ENCODE measurements at places on chromosomes 3 and 15.
A peak's percentile ranks its signal among the peaks of the same experiment; 100 is the strongest.

GRCh38 chr15:93614386-93615104 lies 525.5 kb upstream of the RGMA start:
- no peak for DNase-seq

- DNase-seq, result no peak
These were observed 239.8 kb upstream of the TLE3 start for GRCh38 chr15:70337277-70338186.

DNA sequence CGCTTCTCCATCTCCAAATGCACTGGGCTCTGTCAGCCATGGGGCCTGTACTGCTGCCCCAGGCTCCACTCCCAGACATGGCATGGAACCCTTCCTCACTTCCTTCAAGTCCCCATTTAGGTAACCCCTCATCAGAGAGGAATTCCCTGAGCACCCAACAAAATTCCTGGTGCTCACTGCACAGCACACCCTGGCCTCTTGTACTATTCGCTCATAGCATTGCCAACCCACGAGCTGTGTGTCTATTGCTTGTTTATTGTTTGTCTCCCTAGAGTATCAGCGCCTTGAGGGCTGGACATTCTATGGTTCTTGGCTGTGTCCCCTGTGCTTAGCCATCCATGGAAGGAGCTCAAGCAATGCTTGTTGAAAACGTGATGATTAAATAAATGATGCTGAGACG lies 46.1 kb upstream of the SLCO2A1 start:
- DNase-seq, result no peak

DNA sequence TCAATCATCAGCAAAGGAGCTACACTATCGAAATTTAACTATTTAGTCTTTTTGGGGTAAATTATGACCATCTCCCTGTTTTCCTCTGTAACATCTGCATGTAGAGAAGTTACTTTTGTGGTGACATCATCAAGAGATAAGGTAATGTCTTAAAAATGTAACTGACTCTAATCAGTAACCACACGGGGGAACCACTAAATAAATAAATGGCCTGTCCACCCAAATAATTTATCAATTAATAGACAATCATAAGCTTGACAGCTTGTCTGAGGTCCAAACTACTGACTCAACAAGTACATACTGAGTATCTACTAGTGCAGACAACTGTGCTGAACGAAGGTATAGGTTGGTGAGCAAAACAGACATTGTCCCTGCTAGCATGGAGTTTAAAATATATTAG lies 219.3 kb downstream of the SLC9A9 start:
- peak; percentile 43 for DNase-seq

- peak; percentile 45 for DNase-seq
These were observed 66.5 kb upstream of the SH3GL3 start for GRCh38 chr15:83380682-83381081.

DNA sequence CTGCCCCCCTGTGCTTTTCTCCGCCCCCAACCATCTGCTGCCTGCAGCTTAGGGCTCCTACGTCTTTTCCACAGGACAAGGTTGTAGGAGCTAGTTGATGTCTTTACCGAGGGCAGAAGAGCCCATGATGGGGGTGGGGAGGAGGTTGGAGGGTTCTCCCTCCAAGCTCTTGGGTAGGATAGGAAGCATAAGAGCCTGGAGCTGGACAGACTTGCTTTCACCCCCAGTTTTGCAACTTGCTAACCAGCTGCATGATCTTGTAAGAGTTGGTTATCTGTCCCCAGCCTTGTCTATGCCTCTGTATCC lies 856 bp downstream of the ABCF3 start:
- DNase-seq, result no peak

DNA sequence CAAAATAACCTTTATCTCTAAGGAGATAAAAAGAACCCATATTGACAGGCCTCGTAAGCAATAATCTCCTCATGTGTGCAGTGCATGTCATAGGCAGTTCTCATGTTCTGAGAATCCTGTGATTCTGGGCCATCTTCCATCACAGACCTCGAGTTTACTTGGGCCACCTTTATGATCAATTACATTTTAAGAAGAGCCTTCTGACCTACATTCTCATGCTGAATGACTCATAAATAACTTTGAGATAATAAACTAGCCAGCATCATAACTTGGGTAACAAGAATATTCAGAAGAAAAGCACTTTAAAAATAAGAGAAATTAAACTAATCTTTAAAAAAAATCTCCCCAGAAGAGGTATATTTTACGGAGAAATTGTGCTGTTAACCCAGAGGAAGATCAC lies 310.7 kb upstream of the ZNF717 start:
- peak; percentile 79 for DNase-seq

DNA sequence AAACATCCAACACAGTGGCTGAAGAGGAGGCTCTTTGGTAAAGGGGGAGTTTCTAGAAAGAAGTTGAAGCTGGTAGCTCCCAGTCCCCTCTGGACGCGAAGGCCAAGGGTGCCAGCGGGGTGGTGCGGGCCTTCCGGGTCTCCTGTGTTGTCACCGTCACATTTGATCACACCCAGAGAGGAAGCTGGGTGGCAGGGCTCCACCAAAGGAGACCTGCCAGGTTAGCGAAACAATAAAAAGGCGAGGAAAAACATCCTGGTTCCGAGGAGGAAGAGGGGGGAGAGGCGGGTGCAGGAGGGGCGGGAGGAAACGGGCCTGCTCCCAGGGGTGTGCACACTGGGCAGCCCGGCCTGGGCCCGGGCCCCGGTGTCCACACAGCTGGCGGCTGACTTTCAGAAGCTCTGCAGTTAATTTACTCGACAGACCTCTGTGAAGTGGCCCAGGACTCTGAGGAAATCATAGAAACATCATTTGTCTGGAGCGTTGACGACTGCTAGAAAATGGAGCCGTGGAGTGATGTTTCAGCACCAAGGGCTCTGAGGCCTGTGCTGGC lies 12.1 kb downstream of the HEG1 start:
- no peak for DNase-seq

GRCh38 chr3:185959609-185960521 lies 22.1 kb upstream of the TRA2B start:
- DNase-seq, result peak; percentile 89

DNA sequence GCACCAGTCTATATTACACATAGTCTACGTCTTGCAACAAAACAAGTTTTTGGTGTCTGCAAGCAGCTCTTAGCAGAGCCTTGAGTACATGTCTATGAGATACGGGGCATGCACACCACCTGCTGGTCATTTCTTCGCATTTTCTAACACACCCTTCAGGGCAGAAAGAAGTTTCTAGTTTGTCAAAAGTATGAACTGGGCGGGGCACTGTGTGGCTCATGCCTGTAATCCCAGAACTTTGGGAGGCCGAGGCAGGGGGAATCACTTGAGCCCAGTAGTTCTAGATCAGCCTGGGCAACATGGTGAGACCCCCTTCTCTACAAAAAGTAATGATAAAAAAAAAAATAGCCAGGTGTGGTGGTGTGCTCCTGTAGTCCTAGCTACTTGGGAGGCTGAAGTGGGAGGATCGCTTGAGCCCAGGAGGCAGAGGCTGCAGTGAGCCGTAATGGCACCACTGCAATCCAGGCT lies 64.2 kb upstream of the ARL8B start:
- peak; percentile 96 for DNase-seq

DNA sequence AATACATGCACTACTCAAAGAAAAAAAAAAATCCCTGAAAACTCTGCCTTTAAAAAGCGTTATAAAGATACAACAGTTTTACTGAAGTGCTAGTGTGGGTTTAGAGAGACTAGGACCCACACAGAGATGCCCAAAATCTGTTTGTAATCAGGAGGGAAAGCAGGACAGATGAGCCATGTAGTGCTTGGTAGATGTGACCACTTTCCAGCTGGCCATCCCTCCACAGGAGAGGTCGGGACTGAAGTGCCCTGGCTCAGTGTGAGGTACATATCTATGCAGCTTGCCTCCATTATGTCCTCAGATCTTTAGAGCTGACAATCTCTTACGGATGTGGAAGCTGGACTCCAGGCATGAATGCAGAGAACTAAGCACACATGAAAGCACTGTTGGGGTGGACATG lies 57.5 kb upstream of the NANOGP8 start:
- peak; percentile 19 for DNase-seq

GRCh38 chr3:136250903-136251460 lies 842 bp downstream of the PCCB start:
- peak; percentile 56 for DNase-seq

DNA sequence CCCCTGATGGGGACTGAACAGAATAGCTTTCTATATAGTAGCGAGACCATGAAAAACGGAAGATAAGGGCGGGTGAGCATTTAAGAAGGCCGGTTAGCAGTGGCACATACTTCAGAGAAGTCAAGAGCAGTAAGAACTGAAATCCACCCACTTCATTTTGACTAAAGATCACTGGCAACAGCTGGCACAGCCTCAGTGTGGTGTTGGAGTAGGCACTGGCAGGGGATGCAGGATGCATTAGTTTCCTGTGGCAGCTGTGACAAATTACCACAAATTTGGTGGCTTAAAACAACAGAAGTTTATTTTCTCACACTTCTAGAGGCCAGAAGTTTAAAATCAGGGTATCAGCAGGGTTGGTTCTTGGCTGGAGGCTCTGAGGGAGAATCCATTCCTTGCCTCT lies 176.5 kb downstream of the ADAMTSL3 start:
- no peak for DNase-seq

DNA sequence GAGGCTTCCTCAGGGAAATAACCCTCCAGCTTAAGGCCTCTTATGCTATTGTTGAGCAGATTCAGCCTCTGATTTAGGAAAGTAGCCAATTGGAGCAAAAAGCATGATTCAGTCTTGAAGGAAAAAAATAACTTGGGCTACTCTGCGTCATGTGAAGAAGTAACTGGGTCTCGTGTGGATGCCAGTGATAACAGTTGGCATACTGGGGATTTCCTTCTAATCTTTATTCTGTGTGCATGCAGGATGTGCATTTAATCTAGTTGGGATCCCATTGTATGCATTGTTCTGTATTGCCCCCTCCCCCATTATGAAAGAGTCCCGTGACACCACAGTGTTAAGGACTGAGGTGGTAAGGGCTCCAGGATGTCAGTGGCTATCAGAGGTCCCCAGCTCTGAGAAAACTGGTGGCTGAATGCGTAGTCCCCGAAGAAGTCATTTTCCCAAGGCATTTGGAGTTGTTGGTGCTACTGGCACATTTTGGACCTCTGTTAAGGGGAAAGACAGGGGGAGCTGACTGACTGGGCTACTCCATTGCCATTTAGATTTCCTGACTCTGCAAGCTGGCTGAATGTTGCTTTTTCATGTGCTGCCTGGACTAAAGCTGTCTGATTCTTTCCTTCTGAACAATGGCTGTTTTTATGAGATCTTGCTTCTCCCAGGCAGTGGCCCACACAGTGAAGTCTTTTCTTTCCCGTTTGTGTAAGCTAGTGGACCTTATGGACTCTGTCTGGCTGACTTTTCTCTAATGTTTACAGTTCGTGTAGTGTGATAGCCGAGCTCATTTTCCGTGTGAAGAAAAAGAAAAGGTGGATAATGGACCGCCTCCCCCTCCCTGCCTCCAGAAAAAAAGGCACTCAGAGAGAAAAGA lies 38.4 kb upstream of the TRAK1 start:
- peak; percentile 63 for DNase-seq

DNA sequence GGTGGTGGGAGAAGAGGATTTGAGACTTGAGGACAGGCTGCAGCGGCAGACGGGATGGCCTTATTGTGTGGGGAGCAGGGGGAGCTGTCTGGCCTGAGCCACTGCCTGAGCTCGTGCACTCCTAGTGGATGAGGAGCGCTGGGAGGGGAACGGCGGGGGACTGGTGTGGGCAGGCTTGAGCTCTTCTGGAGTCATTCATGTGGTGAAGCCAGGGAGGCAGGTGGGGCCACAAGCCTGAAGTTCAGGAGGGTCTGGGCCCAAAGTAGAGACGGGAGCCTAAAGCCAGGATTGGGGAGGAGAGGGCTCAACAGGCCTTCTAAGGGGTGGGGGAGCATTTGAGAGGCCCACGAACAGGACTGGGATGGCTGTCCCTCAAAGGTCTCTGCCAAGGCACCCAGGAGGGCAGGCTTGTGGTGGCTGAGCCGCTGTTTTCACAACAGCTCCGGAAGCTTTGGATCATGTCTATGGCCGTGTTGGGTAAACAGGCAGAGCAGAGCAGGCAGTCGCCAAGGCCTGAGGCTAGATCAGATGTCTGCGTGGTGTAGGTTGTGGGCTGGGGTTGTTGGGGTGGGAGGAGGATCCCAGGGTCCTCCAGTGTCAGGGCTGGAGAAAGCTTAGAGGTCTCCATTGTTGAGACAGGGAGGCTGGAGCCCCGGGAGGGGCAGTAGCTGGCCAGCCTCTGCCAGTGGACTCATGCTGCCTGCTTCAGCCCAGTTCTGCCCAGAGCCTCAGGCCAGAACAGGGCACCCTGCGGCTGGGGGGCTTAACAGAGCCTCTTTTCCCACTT lies 8.2 kb downstream of the PRKCD start:
- peak; percentile 41 for DNase-seq

DNA sequence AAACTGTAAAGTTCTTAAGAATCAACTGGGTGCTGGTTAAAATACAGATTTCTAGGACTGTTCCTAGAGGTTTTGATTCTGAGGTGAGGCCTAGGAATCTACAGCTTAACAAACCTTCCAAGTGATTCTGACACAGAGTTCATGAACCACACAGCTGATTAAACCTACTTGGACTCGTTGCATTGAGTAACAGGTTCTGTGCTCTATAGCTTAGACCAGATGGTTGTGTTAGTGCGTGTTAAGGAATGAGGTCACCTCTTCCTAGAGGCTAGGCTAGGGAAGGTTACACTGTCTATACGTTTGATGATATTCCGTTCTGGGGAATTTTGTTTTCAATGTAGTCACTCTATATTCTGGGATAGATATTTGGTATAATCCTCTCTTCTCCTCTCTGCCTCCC lies 21.9 kb downstream of the EID1 start:
- no peak for DNase-seq

DNA sequence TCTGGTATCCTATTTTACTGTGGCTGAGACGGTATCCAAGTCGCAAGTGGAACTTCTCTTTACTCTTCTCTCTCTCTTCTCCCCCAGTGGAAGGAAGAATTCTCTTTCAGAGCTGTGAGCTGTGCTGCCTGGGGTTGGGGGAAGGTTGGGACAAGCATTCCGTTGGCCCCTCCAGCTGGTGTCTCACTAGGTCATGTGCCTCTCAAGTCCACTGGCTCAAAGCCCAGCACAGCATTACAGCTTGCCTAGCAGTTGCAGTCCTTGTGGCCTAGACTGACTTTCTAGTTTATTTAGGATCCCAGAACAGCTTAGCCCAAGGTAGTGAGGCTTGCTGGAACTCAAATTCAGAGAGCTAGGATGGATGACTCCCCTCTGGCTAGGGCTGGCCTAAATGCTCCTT lies 76.1 kb upstream of the SPATA16 start:
- peak; percentile 9 for DNase-seq

- DNase-seq, result no peak
These were observed 24.7 kb downstream of the GOLGA6L2 start for GRCh38 chr15:23422099-23422945.

DNA sequence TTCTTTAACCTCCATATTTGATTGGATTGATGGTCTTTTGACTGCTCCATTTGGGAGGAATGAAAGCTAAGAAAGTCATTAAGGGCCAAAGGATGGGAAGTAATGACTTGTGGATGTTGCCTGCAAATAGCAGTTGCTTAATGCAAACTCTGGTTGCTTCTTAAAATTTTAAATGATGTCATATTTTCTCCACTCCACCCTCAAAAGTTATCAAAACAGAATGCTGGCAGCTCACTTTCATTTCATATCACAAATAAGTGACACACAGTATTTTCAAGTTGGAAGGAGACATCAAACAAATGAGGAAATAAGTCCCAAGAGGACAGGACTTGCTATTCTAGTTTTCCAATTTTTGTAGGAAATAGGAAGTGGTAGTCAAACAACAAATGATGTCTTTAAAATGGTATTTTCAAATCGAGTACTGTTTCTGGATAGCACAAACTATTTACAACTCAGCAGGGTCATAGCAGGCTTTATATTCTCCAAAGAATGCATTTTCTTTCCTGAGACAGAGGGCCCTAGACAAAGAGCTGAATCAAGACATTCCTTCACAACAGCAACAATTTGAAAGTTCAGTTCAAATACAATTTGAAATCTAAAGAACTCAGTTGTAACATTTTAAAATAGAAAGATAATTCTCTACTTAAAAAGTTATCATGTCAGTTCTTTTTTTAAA lies 165.1 kb upstream of the UBE2E1 start:
- DNase-seq, result peak; percentile 64

Measured in choroid plexus epithelial cell (primary cell).